ENCODE measurements at places on chromosomes 13 and 19. TPM values are rescaled to one million over a fixed set of nuclear protein-coding genes. Genes with fewer than 3 reads are reported as not detected.

GRCh38 chr13:73334445-73334844 is 275.6 kb downstream of the KLF5 start:
- H3K4me1 ChIP-seq: no peaks in the 10 kb centered on the region
- H3K27me3 ChIP-seq: no peaks in the 10 kb centered on the region
- H3K27ac ChIP-seq: no peak overlapping the region
- no peak for DNase-seq

DNA sequence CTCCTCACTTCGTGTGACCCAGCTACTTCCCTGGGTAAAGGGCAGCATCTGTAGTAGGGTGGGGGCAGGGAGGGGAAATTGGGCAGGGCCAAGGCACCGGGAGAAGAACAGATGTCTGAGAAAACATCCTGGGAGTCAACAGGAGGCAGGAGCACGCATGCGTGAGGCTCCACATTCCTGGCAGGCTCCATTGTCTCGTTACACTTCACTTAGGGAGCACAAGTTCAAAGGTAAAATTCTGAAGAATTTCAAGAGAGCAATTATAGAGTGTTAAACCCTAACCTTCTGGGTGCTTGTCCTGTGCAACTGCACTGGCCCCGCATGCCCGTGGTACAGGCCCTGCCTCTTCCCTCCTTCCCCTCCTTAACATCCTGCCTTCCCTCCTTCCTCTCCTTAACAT is 79.6 kb upstream of the POMP start:
- no peak for DNase-seq
- no peak overlapping the region for H3K27ac ChIP-seq
- H3K27me3 ChIP-seq: peaks cover 17% of the 10 kb centered on the region
- no peak overlapping the region for H3K4me3 ChIP-seq

DNA sequence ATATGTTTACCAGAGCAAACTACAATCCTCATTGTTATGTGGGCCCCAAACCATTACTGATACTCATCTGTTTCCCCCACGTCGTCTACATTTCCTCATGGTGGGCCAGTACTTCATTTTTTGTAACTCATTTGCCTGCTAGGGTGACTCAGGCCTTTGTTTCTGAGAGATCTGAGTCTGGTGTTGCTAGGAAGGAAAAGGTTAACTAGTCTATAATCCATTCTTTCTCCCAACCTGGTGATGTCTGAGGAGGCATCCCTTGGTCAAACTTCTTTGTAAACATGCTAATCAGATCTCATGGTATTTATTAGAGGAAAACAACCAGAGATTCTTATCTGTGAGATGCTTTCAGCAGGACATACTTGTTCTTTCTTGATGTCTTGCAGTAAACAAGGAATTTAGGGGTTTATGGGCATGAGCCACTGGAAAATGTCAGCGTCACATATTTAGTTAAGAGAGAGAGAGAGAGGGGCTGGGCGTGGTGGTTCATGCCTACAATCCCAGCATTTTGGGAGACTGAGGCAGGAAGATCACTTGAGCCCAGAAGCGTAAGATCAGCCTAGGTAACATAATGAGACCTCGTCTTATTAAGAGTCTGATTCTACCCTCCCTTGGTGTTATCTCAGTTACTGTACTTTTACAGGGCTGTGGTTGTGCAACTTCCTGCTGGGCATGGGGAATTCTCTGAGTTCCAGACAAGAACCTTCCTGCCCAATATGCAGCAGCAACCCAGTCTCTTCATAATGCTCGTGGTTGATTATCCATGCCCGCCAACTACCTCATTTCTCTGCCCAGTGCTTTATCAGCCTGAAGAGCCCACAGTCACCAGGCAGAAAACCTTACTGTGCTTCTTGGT is 9.7 kb upstream of the DPRX start:
- peaks cover 7% of the 10 kb centered on the region for H3K4me1 ChIP-seq
- peak overlapping the region; percentile 51 for H3K27ac ChIP-seq
- H3K27me3 ChIP-seq: no peaks in the 10 kb centered on the region
- no peak overlapping the region for H3K4me3 ChIP-seq
- no peak for DNase-seq

- no peaks in the 10 kb centered on the region for H3K4me1 ChIP-seq
- H3K4me3 ChIP-seq: no peak overlapping the region
- H3K27me3 ChIP-seq: peaks cover 5% of the 10 kb centered on the region
- no peak overlapping the region for H3K27ac ChIP-seq
Observed at GRCh38 chr19:54178581-54179261, 5.8 kb upstream of the TMC4 start.

DNA sequence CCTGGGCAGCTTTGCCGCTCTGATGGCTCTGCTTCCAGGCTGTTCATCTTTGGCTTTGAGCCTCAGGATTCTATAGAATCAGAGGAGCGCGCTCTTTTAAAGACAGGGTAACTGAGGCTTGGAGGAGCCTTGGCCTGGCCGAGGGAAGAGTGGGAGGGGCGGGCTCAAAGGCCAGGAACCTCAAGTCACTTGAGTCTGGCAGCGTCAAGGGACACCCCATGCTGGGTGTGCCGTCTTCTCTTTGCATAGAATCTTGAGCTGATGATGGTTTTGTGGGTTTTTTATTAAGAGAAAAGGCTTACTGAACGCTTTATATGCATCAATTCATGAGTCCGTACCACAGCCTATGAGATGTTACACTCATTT is 1.1 kb downstream of the PGLS start:
- peaks cover 17% of the 10 kb centered on the region for H3K36me3 ChIP-seq
- no peaks in the 10 kb centered on the region for H3K27me3 ChIP-seq
- peak overlapping the region; percentile 99 for H3K27ac ChIP-seq
- DNase-seq: no peak
- peak overlapping the region; percentile 91 for H3K4me3 ChIP-seq
- peaks cover 51% of the 10 kb centered on the region for H3K4me1 ChIP-seq

DNA sequence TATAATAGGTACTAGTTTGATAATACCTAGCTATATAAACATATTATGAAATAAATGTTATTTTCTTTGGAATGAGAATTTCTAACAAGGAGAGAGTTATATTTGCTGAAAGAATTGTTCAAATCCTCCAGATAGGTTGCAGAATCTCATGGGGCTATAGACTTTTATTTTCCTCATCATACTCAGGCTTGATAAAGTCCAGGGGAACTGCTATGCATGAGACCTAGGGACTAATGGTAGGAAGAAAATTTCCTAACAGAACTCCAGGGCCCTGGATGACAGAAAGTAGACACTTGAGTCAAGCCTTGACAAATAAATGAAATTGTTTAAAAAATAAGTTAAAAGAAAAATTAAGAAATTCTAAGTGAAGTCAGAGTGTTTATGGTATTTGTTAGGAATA is 138.5 kb upstream of the DACH1 start:
- no peak overlapping the region for H3K27ac ChIP-seq
- no peak overlapping the region for H3K4me3 ChIP-seq
- no peaks in the 10 kb centered on the region for H3K36me3 ChIP-seq
- DNase-seq: no peak

- H3K27ac ChIP-seq: no peak overlapping the region
- peak; percentile 19 for DNase-seq
- no peaks in the 10 kb centered on the region for H3K27me3 ChIP-seq
- no peak overlapping the region for H3K4me3 ChIP-seq
Observed at GRCh38 chr13:48909056-48909389, 66.7 kb upstream of the FNDC3A start.

Gene KLHL1
- total RNA-seq: not detected

DNA sequence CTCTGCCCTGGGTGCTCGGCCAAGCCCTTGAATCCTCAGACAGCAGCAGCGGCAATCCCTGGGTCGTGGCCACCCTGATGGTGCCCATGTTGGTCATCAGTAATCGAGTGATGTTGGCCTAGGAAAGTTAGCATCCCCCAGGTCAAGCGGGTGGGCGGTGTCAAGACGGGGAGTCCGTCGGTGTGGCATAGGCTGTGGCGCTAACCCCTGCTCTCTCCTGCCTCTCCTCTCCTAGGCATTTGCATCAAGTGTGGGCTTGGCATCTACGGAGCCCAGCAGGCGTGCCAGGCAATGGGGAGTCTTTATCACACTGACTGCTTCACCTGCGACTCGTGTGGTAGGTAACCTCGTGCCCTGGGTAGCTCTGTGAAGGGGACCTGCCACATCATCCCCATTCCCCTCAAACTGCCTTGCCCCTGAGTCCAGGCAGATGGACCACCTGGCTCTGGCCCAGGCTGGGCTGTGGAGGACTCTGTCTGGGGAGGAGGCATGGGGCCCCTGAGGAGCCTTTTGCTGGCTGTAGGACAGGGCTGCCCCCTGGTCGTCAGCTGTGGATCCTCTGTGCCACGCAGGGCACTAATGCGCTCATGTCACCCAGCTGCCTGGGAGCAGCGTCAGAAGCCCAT is 8.7 kb downstream of the WTIP start:
- H3K4me1 ChIP-seq: peaks cover 9% of the 10 kb centered on the region
- H3K4me3 ChIP-seq: no peak overlapping the region
- H3K36me3 ChIP-seq: peaks cover 49% of the 10 kb centered on the region
- no peaks in the 10 kb centered on the region for H3K27me3 ChIP-seq

Gene DLEU7
- total RNA-seq: 0.08 TPM

- no peaks in the 10 kb centered on the region for H3K36me3 ChIP-seq
- H3K4me3 ChIP-seq: no peak overlapping the region
- no peak for DNase-seq
- peaks cover 1% of the 10 kb centered on the region for H3K4me1 ChIP-seq
Observed at GRCh38 chr13:26946684-26947343, 186.2 kb upstream of the GPR12 start.

- H3K36me3 ChIP-seq: no peaks in the 10 kb centered on the region
- no peaks in the 10 kb centered on the region for H3K4me1 ChIP-seq
Observed at GRCh38 chr13:108326309-108326708, 56.8 kb downstream of the TNFSF13B start.

GRCh38 chr13:41352935-41353840 is 42.1 kb downstream of the NAA16 start:
- H3K4me1 ChIP-seq: peaks cover 29% of the 10 kb centered on the region
- no peaks in the 10 kb centered on the region for H3K27me3 ChIP-seq
- DNase-seq: no peak

Gene ZNF223
- 2.9 TPM for total RNA-seq

DNA sequence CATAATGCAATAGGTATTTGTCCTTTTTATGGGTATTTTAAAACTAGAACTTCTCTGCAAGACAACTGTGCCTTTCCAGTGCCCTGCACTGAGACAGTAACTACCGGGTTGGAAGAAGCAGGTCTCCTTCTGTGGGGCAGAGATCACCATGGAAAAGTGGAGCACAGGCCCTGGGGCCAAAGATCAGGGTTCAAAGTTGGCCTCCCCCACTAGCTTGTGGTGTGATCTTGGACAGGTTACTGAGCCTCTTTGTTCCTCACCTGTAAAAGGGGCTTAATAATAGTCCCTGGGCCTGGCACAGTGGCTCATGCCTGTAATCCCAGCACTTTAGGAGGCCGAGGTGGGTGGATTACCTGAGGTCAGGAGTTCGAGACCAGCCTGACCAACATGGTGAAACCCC is 68.3 kb downstream of the CEBPG start:
- no peak overlapping the region for H3K4me3 ChIP-seq
- no peaks in the 10 kb centered on the region for H3K27me3 ChIP-seq
- DNase-seq: no peak
- H3K27ac ChIP-seq: no peak overlapping the region

GRCh38 chr13:31200637-31200971 is 829 bp downstream of the B3GLCT start:
- H3K36me3 ChIP-seq: no peaks in the 10 kb centered on the region
- peak overlapping the region; percentile 100 for H3K27ac ChIP-seq
- peak; percentile 40 for DNase-seq
- H3K27me3 ChIP-seq: no peaks in the 10 kb centered on the region
- H3K4me1 ChIP-seq: peaks cover 50% of the 10 kb centered on the region

DNA sequence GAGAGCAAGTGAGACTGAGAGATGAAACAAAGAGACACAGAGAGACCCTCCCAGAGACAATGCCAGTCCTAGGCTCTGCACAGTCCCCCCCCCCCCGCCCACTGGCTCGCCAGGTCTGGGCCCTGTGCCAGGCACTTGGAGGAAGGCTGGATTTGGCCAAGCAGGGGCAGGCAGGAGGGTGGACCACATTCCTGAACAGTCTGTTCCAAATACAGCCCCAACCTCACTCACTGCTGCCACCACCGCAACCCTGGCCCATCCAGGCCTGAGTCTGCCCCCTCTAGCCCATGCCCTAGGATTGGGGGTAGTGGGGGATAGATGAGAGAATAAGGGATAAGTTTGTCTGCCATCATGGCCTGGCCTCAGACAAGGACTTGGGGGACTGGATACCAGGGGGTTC is 19.0 kb downstream of the CYP2F1 start:
- H3K36me3 ChIP-seq: no peaks in the 10 kb centered on the region
- H3K27me3 ChIP-seq: peaks cover 3% of the 10 kb centered on the region
- DNase-seq: no peak
- no peak overlapping the region for H3K4me3 ChIP-seq
- H3K4me1 ChIP-seq: no peaks in the 10 kb centered on the region

DNA sequence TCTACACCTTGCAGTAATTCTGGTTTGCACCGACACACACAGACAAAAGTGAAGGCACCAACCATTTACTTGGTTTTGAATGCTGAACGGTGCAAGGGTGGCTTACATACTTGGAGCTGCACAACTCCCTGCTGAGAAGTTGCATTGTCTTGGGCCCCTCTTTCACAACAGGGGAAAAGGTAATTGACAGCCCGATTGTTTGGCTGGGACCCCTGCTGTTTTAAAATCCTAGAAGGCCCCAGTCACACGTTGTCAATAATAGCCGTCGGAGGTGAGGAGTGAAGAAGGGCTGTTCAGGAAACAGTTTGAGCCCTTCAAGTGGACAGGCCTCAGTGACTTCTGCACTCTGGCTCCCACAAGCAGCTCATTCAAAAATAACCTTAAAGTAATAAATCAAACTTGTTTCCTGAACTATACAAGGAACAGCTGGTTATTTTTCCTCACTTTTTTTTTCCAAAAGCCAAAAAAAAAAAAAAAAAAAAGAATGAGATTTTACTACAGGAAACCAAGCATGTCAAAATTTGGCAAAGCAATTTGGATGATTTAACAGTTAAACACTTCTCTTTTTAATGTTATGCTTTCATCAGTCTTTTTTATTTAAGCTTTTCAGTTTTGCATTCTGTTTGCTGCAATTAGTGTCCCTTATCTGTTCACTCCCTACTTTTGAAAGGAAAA is 19.0 kb upstream of the SPRY2 start:
- H3K4me3 ChIP-seq: no peak overlapping the region

GRCh38 chr19:31528261-31528660 is 179.0 kb upstream of the TSHZ3 start:
- H3K4me3 ChIP-seq: no peak overlapping the region
- no peaks in the 10 kb centered on the region for H3K4me1 ChIP-seq
- H3K27ac ChIP-seq: no peak overlapping the region
- peaks cover 24% of the 10 kb centered on the region for H3K27me3 ChIP-seq

GRCh38 chr19:57642396-57643046 is 9.6 kb downstream of the ZNF211 start:
- H3K36me3 ChIP-seq: peaks cover 66% of the 10 kb centered on the region
- no peak overlapping the region for H3K27ac ChIP-seq
- peaks cover 18% of the 10 kb centered on the region for H3K4me1 ChIP-seq
- H3K4me3 ChIP-seq: no peak overlapping the region
- DNase-seq: no peak
